ENCODE measurements at places on chromosomes 6 and 20.
A peak's percentile ranks its signal among the peaks of the same experiment; 100 is the strongest.

GRCh38 chr6:77425671-77426070, 37.6 kb downstream of the HTR1B start:
- DNase-seq = no peak

GRCh38 chr20:46364670-46365486, 41.5 kb downstream of the ELMO2 start:
- DNase-seq = no peak

DNA sequence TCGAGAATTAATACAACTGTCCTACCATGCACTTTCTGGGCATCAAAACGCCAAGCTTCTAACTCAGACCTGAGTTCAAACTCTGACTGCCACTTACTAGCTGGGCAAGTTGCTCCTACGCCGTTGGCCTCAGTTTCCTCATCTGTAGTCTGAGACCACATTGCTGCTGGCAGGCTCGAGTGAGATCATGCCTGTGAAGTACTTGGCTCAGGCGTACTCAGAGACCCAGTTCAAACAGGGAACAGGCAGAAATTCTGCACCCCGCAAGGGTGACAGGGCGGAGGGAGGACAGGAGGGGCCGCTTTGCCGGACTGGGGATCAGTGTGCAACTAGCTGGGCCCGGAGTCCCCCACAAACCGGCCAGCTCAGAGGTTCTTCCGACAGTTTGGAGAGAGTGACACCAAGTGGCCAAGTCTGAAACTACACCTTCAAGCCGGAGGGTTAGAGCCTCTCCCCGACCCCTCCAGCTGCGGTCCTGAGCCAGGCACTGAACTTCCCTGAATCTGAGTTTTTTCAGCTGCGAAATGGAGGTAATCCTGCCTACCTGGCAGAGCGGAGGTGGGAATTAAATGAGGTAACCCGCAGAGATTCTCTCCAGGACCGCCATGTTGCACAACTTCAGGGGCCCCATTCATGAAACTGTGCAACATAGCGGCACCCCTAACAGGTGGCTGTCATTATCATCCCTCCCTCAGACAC, 46.0 kb upstream of the PTPN1 start:
- peak; percentile 67 for DNase-seq

DNA sequence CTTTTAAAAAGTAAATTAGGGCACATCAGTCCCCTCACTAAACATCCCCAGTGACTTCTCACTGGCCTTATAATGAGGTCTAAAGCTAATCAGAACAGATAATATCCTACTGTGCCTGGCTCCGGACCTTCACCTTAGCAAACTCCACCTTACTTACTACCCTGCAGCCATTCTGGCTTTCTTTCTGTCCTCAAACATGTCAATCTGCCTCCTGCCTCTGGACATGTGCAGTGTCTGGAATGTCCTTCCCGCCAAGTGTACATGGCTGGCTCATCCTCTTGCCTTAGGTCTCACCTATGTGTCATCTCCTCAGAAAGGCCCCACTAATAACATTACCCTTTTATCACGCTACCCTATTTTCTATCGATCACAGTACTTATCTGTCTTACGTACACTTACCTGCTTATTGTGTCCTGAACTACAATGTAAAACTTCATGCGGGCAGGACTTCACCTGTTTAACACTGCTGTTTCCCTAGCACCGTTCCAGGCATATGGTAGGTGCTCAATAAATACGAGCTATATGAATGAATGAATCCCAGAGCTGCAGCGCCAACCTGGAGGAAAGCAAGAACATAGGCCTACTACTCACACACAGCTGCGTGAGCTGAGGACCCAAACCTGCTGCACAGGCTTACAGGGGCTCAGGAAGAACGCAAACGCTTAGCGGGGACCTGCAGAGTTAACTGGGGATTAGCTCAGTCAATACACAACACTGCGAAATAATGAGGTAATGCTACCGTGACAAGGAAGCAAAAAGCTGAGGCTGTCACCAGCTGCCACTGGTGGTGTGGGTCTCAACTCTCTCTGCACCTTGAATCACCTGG, 991 bp downstream of the UQCC2 start:
- no peak for DNase-seq

DNA sequence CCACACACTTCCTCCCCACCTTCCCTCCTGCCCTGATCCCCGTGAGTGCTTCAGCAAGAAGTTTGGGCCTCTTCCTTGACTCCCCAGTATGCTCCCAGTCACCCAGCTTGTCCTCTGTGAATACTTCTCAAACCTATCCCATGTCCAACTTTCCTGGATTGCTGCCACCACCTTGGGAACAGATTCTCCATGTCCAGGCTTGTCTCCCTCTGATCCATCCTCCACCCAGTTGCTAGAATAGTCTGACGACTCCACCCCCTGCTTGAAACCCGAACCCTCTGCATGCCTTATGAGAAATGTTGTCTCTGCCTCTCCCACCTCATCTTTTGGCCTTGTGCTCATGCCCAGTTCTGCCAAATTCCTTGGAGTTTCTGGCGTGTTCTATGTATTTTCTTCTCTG, 108.0 kb downstream of the PPP1R14C start:
- DNase-seq = no peak

GRCh38 chr6:157896932-157897331, 73.9 kb downstream of the SNX9 start:
- DNase-seq = no peak

- DNase-seq = no peak
These were observed 5.0 kb downstream of the TCP11 start for GRCh38 chr6:35136185-35136584.

DNA sequence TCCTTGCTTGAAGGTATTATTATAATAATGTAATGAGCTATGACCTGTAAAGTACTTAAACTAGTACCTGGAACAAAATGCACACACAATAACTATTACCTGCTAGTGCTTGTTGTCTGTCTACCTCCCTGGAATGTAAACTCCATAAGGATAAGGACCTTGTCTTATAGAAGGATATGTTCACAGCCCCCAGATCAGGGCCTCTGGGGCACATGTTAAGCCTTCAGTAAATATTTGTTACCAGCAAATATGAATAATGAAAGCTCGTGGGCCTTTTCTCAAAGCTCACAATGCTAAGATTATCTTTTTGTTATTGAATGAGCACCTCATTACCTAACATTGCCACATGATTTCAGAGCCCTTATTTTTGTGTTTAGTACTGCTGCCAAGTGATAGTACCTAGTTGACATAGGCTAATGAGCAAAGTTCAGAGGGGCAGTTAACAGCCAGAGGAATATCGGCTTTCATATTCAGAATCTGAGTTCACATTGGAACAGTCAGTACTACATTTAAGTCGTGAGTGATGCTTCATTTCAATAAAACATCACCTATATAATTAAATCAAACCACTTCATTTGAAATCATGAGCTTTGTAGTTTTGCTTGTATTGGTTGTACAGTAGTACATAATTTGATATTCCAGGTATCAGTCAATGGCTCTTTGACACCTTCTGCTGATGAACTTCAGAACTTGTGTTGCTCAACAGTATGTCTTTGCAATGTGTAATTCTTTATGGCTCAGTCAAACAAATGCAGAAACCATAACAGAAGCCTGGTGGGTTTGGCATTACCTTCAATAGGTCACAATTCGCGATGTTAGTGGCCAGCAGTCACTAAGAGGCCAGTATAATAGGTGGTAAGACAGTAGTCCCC, 11.8 kb upstream of the SMLR1 start:
- DNase-seq = no peak

DNA sequence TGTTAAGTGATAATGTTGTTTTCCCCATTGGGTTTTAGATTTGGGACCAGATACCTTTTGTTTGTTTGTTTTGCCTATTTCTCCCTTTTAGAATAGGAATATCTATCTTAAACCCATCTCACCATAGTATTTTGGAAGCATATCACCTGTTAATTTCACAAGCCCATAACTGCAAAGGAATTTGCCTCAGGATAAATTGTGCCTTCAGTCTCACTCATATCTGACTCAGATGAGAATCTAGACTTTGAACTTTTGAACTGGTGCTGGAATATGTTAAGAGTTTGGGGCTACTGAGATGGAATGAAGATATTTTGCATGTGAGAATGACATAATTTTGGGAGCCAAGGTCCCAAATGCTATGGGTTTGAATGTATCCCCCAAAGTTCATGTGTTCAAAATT, 607.4 kb downstream of the HACE1 start:
- DNase-seq = no peak

- DNase-seq = no peak
These were observed 681.0 kb upstream of the GJE1 start for GRCh38 chr6:141451511-141452353.

- DNase-seq = no peak
These were observed 68.7 kb downstream of the PLAGL1 start for GRCh38 chr6:143939364-143939763.

- no peak for DNase-seq
These were observed 60.6 kb upstream of the RREB1 start for GRCh38 chr6:7047128-7047527.
